ENCODE measurements at places on chromosomes 1 and 21.

DNA sequence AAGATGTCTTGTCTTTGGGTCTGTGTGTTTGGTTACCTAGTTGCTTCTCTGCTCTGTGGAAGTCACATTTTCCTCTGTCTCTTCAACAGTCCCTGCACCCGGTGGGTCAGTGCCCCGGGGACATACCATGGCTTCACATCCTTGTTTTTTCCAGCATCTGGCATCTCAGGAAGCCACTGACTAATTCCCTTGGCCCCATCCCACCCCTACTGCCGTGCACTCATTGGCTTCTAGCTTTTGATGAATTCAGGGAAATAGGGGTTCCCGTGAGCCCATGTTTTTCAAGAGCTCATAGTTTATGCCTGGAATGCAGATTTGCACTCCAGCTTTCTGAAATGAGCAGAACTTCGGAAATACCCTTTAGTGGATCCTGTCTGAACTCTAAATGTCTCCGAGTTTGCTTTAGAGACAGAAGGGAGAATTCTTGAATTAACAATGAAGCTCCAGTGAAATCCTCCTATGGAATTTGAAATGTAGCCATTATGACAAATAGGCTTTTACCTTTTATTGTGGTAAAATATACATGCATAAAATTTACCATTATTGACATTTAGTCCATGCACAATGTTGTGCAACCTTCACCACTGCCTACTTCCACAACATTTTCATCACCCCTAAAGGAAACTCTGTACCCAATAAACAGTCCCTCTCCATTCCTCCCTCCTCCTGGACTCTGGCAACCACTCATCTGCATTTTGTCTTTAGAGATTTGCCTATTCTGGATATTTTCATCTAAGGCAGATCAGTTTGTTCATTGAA is 67.5 kb downstream of the CLIC6 start:
- DNase-seq = no peak

- DNase-seq = no peak
These were observed 23.5 kb downstream of the KCNK2 start for GRCh38 chr1:215106067-215106466.

DNA sequence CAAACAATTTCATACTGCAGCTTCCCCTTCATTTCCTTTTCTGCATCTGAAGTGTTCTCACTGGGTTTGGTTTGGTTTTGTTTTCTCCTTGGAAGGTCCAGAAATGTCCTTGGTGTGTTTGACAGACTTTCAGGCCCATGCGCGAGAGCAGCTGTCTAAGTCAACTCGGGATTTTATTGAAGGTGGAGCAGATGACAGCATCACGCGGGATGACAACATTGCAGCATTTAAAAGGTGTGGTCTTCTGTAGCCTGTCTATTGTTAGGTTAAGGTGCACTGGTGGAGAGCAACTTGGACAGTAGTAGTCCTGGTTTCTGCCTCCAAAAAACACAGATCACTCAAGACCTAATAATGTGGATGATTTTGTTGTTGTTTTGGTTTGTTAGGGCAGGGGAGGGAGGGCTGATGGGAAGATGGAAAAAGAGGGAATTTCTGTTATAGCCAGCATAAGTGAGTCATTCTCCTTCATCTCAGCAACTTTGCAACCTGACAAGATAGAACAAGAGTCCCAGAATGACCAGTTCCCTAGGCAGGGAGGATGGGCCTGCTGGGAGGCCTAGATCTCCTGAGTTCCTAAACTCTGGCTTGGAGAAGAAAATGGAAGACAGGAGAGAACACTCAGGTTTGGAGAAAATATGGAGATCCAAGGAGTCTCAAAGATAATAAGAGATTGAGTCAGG is 12.5 kb downstream of the HAO2 start:
- no peak for DNase-seq

GRCh38 chr1:58058323-58058722 is 488.2 kb downstream of the OMA1 start:
- no peak for DNase-seq

- DNase-seq = no peak
These were observed 540 bp downstream of the ARHGEF2 start for GRCh38 chr1:155977690-155978324.

DNA sequence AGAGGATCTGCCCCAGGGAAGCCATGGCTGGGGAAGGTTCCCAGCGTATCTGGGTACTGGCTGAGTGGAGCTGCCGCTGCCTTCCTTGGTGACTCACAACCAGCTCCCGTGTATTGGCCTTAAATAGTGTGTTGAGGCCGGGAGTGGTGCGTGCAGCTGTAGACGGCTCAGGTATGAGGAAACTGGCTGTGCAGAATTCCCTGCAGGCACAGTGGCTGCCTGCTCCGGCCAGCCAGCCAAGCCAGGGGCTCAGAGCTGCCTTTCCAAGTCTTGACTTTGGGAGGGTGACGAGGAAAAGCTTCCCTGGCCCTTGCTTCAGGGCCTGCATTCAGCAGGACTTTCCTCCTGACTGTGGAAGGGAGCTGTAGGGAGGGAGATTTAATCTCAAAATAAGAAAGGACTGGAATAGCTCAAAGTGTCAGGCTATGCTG is at the start of gene VTCN1:
TSS of gene VTCN1 (minus strand) at position 97 of the 431 bp plus-strand sequence. CDS start at position 25, 72 bp downstream.
- DNase-seq = no peak

- DNase-seq = no peak
These were observed 73.5 kb downstream of the PSMG1 start for GRCh38 chr21:39109596-39110210.

GRCh38 chr1:239765163-239765562 is 326.5 kb upstream of the FMN2 start:
- no peak for DNase-seq

- DNase-seq = no peak
These were observed 153.8 kb downstream of the ADGRL2 start for GRCh38 chr1:81954534-81955020.

DNA sequence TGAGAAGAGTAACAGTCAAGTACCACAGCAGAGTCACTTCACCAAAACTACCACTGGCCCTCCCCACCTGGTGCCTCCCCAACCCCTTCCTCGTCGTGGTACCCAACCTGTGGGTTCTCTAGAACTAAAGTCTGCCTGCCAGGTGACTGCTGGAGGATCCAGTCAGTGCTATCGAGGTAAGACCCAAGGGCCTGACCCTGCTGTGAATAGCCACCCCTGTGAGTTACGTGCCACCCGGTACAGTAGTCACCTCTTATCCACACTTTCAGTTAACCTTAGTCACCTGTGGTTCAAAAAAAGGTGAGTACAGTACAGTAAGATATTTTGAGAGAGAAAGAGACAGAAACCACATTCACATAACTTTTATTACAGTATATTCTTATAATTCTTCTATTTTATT is 16.5 kb downstream of the TTF2 start:
- DNase-seq = no peak

- DNase-seq = peak; percentile 21
These were observed 60.6 kb downstream of the PTPRC start for GRCh38 chr1:198699167-198700015.

GRCh38 chr1:68594851-68595250 is 98.0 kb upstream of the DEPDC1 start:
- no peak for DNase-seq

GRCh38 chr1:175920381-175920780 is 177.0 kb upstream of the TNR start:
- DNase-seq = no peak

- DNase-seq = no peak
These were observed 77.9 kb downstream of the PSMG1 start for GRCh38 chr21:39105341-39105765.

Data from 8988T (cell line).